ENCODE measurements at places on chromosomes 11 and 22.

DNA sequence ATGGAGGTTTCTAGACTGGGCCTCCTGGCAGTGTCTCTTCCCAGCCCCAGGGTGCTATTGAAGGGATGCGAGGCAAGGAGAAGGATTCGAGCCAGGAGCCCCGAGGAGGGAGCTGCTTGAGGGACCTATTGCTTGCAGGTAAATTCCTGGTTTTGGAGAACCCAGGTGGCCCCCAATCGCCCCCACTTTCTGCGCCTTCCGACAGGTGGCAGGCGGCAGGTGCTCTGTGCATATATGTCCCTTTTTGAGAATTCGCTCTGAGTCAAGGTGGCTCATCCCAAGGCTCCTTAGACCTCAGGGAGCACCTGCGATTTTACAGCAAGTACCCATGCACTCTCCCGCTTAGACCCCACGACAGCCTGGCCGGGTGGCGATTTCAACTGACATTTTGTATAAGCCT is 40.3 kb upstream of the SHISAL1 start:
- no peak for DNase-seq

DNA sequence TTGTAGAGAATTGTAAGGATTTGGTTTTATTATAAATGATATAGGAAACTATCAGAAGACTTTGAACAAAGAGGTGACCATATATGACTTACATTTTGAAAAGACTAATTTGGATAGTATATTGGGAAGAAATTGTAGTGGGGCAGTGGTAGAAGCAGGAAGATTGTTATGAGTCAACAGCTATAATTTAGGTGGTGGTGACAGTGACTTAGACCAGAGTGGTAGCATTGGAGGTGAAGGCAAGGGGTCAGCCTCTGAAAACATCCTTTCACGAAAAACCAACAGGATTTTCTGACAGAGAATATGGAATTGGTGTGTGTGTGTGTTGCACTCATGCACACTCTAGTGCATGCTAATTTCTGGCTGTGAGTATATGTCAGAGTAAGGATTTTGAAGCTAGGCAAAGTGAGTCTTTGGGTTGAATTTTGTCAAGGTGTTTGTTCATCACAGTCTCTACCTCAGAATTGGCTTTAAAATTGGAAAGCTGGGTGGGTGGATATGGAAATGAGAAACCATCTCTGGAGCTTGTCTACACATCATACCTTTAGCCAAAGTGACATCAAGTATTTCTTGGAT is 8.2 kb upstream of the HBE1 start:
- no peak for DNase-seq

DNA sequence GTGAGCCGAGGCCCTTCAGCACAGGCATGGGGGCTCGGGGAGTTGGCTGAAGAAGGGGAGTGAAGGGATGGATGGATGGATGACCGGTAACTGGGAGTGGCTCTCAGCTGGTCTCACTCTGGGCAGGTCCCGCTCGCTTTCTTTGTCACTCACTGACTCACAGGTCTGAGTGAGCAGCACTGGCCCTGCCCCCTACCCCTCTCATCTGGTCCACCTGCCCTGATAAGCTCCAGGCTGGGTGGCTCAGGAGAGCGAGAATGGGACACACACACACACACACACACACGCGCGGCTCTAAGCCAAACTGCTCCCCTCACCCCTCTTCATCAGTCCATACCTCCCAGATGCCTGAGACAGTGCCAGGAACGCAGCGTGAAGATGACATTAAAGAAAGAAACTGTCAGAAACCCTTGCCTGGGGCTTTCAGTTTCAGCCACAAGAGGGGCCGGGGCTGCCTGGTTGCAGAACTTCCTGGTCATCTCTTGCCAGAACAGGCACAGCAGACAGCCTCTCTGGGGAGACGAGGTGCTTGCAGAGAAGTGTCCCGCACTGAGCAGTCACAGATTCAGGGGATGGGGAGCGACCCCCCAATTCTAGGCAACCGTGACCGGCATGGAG is 16.5 kb upstream of the SHISAL1 start:
- DNase-seq = no peak

DNA sequence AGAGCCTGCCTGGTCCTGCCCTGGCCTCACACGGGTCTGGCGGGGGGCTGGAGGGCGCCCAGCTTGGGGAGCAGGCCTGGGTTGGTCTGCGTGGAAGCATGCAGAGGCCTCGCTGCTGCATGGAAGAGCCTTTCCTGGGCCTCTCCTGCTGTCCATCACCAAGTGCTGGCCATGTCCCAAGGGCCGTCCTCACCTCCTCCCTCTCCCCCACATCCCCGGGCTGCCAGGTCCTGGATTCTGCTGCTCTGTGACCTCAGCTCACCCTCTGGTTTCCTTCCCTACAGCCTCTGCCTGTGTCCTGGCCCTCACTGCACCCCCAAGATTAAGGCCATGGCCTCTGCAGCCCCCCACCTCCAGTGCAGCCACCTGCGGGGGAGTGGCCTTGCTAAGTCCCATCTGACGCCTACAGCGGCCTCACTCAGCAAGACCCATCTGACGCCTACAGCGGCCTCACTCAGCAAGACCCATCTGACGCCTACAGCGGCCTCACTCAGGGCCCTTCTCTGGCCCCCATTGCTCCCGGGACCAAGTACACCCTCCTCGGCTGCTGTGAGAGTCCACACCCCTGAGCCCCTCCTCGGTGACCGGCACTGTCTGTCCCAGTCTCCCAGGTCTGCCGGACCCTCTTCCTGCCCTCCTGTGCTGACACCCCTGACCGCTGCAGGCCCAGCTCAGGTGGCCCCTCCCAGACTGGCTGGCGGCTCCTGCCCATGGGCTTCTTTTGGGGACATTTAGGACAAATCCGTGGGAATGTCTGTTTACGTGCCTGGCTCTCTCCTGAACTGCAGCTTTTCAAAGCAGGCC is 119.5 kb upstream of the B3GAT1 start:
- DNase-seq = no peak

DNA sequence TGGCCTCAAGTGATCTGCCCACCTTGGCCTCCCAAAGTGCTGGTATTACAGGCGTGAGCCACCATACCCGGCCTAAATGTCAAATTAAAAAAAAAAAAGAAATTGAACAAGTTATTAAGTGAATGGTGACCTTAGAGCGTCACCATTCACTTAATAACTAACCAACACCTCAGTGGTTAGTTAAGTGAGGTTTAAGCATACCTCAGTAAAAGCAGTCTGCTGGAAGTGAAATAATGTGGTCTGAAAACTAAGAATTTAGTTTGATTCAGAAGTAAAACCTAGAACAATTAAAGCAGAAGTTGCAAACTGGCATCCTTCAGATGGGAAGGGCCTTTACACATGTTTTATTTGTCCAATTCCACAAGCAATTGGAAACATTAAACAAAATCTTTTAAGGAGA is 71.5 kb downstream of the FCHSD2 start:
- DNase-seq = no peak

- no peak for DNase-seq
These were observed 25.9 kb downstream of the RBX1 start for GRCh38 chr22:40976866-40977700.

- no peak for DNase-seq
These were observed 698.8 kb downstream of the BRD1 start for GRCh38 chr22:49128874-49129273.

GRCh38 chr11:47980088-47980906 is at the start of gene PTPRJ:
TSS of gene PTPRJ (plus strand) at chr11:47980559. CDS start at chr11:47980913, 354 bp downstream.
- DNase-seq = peak; percentile 29

DNA sequence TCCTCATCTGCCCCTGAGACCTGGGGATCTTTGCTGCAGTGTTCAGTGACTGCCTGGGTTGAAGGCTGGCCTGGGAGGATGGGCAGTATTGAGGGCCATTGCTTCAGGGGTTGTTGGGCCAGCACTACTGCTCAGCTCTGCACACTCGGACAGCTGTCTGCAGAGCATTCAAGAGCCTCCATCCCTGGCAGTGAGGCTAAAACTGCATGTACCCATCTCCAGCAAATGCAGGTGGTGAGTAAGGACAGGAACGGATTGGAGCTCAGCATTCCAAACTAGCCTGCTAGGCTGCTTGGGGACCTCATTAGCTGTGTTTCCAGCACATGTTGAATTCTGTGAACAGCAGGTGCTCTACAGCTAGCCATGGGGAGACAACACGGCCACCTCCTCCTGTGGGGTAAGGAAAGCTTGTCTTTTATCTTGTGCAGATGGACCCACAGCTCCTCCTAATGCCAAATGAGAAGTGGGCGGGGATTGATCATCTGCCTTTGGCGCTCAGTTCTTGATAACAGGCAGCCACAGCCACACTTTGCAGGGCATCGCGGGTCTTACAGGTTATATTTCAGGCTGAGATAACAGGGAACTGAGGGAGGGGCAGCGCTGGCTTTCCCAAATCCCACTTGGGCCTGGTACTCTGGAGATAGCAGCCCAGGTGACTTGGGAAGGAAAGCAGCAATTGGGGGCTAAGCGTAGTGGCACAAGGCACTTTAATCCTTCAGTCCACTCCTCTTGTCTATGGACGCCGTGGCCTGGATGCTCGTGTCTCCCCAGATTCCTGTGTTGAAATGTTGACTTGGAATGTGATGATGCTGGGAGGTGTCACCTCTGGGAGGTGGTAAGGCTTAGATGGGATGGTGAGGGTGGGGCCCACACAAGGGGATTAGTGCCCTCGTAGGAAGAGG is 254.5 kb upstream of the B3GAT1 start:
- DNase-seq = no peak

GRCh38 chr22:50145721-50146438 is 24.7 kb upstream of the PANX2 start:
- DNase-seq = no peak

DNA sequence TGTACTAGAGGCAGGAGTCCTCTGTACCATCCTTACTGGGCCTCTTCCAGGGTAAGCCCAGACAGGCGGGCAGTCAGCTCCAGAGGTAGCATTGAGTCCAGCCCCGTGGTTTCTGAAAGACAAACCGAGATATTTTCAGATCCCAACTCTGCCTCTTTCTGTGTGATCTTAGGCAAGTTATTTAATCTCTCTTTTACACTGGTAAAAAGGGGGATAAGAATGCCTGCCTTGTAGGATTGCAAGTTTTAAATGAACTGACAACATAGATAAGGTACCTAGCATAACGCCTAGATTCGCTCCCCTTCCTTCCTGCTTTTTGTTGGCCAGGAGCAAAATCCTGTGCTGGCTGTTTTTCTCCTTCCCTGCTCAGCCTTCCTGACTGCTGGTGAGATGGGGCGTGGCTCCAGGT is 56.4 kb upstream of the NNMT start:
- DNase-seq = no peak

GRCh38 chr22:38305471-38306448 is 11.5 kb downstream of the CSNK1E start:
- DNase-seq = no peak

DNA sequence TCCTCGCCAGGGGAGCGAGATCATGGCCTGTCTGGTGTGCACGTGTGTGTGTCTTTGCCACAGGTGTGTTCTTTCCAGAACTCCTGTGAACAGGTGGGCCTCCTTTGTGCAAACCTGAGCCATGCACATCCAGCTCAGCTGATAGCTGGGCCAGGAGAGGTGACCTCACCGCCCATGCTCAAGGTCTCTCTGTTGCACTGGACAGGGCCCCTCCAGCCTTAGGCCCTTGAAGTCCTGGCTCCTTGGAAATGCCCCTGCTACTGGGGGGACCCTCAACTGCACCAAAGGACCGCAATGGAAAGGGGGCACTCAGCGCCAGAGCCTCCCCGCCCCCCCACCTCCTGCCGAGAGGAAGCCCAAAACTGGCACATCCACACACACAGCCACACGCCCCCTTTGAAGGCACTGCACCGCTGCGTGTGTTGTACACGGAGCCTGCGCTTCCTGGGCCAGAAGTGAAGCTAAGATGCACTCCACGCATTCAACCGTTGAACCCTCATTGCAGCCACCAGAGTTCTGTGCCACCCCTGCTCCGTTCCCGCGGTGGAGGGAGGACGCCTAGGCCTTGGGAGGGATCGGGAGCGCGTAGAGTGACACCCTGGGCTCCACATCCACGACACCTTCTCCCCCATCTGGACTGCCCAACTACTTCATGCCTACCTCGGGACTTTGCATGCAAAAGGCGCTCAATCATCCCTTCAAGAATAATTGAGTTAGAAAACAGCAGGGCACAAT is 16.4 kb upstream of the IL2RB start:
- no peak for DNase-seq

DNA sequence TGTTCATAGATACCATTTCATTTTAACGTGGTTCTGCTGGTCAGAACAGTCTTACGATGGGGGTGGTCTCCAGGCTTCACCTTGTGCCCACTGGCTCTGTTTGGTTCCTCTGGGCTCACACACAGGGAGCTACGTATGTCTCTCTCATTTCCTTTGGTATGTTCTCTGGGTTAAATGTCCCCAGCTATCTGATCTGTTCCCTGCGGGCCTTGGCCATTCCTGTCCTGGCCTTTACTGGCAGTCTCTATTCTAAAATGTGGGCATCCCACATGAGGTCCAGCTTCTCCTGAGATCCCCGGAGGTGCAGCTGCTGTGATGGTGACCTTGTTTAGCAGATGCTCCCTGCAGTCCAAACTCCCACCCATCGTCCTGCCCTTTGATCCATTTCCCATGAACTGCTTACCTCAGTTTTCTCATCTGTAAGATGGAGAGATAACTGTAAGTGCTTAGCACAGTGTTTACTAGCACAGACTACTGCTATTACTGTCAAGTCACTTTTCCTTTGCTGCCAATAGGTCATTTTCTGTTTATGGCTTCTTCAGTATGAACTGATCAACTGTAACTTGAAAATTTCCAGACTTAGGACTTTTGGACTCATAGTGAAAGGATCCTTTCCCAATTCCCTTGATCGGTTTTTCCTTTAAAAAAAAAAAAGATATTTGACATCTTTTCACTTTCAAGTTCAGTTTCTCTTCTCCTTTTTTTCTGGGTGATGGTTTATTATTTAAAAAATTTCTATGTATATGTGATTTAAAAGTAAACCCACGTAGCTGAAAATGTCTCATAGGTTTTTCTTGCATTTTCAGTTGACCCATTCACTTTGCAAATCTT is 92.9 kb downstream of the PTPRJ start:
- no peak for DNase-seq

DNA sequence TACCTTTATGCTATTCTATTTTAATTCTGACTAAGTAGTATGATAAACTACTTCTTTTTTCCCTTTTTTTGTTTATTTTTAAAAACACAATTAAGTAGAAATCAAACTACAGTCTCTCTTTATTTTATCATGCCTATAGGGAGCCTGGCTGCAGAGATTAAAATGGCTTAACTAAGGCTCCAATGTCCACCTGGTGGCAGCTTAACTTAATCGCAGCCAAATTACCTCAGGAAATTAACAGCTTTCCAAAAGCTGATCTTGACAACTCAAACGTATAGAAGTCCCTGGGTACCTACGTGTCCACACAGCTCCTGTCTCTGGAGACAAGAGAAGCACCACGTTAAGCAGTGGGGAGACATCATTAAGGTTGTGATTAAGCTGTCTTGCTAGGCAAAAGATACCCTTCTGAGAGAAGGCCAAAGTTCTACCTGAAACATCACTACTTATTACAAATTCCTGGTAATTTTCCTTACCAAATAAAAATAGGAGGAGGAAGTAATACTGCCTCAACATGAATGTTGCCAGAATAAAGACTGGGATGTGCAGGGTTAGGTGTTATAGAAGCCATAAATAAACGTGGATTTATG is 63.2 kb upstream of the SNX19 start:
- DNase-seq = no peak

DNA sequence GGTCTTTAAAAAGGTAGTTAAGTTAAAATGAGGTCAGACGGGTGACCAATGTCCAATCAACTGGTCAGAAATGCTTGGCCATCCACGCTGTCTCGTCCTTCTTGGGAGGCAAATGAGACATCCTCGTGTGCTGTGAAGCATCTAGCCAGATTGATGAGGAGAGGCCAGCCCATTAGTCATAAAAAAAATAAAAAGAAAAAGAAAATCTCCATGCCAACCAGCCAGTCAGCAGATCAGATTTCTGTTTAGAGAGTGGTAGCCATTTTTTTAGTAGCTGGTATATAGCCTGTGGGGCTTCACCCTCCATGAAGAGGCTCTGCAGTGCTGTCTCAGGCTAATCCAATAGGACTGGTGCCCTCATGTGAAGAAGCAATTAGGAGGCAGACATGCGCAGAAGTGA is 343.1 kb upstream of the SYN3 start:
- no peak for DNase-seq
